ENCODE measurements at places on chromosomes 4 and X.

DNA sequence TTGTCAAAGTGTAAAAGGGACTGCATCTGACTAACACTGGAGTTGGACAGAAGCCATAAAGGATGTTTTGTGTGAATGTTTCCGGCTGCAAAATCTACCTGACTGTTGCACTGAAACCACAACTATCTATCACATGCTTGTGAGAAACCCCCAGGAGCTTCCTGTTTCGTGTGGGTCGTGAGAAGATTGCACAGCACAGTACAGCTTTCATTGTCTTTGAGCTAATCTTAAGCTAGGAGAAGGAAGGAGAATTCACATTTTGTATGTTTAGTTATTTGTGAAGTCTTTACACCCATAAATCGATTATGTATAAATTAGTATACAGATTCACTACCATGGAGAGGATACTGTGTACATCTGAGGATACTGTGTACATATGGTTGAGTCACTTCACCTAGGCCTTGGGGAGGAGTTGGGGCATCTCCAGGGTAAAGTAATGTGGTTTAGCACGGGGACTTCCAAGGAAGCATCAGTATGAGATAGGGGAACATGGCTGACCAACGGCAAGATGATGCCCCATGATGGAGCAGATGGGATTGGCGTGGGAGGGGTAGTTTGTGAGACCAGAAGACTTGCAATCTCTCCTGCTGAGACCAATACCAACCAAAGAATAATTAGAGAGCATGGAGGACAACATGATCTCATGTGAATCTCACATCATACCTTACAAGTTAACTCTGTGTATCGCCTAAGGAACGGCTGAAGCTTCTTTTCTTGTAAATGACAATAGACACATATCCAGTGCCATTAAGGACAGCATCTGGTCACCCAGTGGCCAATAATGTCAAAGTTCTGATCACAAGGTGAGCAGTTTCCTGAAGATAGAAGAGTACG, 43.1 kb upstream of the FAM9C start:
- DNase-seq, result peak; percentile 11

DNA sequence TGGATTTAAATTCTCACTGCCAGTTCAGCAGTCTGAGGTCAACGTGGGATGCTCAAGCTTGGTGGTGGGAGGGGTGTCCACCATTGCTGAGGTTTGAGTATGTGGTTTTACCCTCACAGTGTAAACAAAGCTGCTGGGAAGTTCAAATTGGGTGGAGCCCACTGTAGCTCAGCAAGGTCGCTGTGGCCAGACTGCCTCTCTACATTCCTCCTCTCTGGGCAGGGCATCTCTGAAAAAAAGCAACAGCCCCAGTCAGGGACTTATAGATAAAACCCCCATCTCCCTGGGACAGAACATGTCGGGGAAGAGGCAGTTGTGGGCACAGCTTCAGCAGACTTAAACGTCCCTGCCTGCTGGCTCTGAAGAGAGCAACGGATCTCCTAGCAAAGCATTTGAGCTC, 14.9 kb upstream of the RRAGB start:
- no peak for DNase-seq

DNA sequence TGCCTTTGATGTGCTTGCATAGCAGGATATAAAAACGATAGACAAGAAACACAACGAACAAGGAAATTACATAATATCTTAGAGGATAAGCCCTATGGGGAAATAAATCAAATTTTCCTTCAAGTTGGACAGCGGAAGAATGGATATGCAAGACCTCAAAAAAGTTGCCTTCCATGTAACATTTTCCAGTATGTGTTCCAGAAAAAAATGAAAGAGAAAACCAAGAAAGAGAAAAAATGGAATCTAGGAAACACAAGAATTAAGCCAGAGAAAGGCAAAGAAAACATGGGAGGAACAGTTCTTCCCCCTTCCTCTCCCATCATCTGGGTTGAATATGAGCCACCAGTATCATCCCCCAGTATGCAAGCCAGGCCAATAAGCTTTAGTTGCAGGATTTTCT, 34.6 kb upstream of the MID1 start:
- no peak for DNase-seq

GRCh38 chrX:134244043-134244442, 7.1 kb downstream of the CCDC160 start:
- DNase-seq, result no peak

DNA sequence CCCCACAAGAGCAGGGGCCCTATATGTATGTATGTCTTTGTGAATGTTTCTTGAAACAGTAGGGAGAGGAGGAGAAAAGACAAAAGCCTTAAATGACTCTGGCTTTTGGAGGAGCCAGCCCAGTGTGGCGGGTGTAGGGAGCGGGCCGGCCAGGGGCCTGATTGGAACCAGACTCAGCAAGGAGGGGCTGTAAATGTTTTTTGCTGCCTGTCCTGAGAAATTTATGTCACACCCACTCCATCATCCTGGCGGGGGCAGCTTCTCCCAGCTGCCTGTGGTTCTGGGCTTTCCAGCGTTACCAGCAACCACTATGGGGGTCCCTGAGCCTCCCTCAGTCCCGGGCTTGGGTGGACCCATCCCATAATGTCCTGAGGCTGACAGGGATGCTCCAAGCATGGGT, 130.8 kb downstream of the PJA1 start:
- no peak for DNase-seq

DNA sequence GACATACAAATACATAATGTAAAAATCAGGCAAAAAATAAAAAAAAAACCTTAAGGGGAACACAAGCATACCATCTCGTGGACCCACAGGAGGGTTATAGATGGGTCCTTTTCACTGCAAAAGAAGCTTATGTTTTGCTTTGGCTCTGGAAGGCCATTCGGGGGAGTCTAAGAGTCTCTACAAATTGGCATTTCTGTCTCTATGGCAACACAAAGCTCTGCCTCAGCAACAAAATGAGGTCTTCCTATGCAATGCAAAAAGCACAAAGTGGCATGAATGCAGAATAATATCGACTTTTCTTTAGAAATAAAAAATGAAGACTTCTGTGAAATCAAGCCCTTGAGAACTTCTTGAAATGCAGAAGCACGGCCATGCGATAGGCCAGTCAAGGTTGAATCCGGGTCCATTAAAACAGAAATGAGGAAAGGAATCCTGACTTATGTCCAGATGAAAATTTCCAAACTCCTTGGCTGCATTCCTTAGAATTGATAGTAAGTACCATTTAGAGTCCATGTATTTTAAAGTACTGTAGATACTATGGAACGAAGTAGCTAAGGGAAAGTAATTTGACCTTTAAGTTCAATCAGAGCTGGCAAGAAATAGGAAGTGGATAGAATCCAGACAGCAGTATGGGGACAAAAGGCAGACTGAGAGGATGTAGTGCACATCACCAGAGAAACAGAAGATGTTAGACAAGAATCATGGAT, 63.7 kb upstream of the PDLIM3 start:
- DNase-seq, result no peak

GRCh38 chrX:69109706-69110105, 55.5 kb downstream of the PJA1 start:
- no peak for DNase-seq

GRCh38 chr4:2623442-2623841, 87.0 kb downstream of the FAM193A start:
- no peak for DNase-seq

- peak; percentile 26 for DNase-seq
These were observed 92.8 kb downstream of the CBR4 start for GRCh38 chr4:168917138-168917779.

DNA sequence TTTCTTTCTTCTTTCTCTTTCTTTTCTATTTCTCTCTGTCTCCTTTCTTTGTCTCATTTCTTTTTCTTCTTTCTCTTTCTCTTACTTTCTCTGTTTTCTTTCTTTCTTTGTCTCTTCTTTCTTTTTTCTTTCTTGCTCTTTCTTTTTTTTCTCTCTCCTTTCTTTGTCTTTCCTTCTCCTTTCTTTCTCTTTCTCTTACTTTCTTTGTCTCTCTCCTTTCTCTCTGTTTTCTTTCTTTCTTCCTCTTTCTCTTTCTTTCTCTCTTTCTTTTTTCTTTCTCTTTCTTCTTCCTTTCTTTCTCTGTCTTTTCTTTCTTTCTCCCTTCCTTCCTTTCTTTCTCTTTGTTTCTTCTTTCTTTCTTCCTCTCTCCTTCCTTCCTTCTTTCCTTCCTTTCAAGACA, 184.8 kb downstream of the CRLF2 start:
- DNase-seq, result no peak

DNA sequence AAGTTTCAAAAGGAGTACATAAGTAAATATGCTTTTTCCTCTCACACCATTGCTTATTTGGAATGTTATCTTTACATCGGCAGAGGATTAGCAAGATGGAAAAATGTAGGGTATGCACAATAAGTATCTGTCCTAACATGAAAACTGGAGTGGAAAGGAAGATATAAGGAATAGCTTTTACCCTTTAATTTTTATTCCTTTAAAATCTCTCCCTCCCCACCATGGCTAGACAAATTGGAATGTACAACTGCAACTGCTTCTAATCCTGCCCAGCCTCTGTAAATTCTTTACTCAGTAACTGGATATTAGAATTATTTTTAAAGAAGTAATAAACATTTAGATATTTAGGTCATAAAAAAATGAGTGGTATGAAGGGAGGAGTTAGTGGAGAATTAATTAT, 171.5 kb downstream of the PCDH18 start:
- no peak for DNase-seq

DNA sequence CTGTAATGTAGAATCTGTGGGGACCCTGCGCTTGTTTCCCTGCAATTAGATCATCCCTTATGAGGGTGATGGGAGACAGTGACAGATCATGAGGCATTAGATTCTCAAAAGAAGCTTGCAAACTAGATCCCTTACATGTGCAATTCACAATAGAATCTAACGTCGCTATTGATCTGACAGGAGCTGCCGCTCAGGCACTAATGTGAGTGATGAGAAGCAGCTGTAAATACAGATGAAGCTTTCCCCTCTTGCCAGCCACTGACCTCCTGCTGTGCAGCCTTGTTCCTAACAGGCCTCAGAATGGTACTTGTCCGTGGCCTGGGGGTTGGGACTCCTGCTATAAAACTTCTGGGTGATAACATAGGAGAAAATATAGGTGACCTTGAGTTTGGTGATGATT, 1076.8 kb downstream of the PDHA2 start:
- no peak for DNase-seq

GRCh38 chr4:33054161-33054560, 2334.0 kb downstream of the PCDH7 start:
- no peak for DNase-seq

- peak; percentile 78 for DNase-seq
These were observed 13.0 kb upstream of the HELT start for GRCh38 chr4:185005219-185005819.

GRCh38 chrX:131778269-131779218, 234.7 kb downstream of the OR13H1 start:
- DNase-seq, result peak; percentile 87

- DNase-seq, result no peak
These were observed 708.9 kb downstream of the ADGRL3 start for GRCh38 chr4:61909031-61909430.

DNA sequence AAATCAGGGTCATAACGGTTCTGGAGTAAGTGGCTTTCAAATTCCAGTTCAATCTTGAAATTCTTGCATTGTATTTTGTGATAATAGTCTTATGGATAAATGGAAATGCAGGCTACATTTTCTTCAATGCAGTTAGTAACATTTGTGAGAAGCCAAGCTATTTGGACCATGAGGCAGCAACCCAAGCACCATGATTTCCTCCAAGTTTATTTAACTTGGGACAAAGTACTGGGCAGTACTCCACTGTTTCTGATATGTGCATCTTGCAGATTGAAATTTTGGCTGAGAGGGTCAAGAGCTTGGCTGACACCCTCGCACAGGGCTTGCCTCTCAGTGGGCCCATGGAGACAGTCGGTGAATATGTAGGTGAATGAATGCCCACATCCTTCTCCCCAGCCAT, 39.9 kb downstream of the CNGA2 start:
- DNase-seq, result no peak
